Activated CD4-positive, alpha-beta T cell treated with anti-CD3 and anti-CD28 coated beads, Interleukin-2, amount 50 U/mL, for 4 hours (primary cell): ENCODE measurements at places on chromosomes 4 and X.

DNA sequence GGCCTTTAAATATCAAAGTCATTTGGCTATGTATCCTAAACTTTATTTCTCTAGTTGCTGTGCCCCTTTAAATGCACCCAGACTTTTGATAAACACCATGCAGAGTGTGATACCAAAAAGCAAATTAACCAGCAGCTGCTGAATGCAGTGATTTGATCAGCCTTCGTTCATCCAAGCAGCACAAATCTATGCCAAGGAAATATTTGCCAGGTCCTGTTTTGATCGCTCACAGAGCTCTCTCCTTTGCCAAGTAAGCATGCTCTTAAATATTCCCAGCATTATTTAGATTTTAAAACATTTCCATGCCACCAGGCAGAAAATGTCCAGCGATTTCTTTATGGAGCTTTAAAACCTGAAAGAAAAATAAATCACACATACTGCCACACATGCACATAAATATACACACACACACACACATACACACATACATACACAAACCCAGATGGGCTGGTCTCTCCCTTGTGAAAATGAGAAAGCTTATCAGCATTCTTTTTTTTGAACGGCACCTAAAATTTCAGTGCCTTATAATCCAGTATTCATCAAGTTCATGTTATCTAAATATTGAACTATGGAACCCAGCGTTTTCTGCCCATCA, 35.7 kb downstream of the BTC start:
- DNase-seq, result no peak

- no peak for DNase-seq
Measured at GRCh38 chr4:157389741-157390140, 169.2 kb downstream of the GRIA2 start.

DNA sequence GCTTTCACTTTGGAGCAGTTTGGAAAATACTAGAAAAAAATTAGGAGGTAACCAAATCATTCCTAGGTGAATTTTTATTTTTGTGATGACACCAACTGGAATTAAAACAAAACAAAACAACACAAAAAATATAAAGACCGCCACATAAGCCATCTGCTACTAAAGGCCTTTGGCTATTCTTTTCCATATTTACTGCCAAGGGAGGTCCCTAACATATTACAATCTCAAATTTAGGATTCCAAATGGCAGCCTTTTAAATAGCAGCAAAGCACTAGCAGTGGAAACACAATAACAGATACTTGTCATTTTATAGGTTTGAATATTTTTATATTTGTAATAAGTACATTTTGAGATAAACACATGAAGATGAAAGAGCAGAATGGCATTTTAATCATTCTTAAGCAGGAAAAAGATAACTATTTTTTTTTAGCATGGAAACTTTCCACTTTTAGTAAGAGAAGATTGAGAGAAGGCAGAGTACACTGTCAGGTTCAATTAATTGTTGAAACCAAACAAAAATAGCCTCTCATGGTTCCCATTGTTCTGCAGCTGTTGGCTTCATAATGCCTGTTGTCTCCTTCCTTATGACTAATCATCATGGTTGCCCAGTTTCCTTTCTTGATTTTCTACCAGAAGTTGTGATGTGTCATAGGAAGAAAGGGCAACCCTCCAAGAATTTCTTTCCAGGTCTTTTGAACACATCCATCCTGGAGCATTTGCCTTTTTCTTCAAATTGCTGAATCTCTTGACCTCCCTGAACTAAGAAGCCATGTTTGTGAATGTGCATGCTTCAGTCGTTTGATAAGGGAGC, 219.0 kb upstream of the EMCN start:
- no peak for DNase-seq

GRCh38 chrX:129996120-129996519, 13.7 kb downstream of the BCORL1 start:
- DNase-seq, result no peak

GRCh38 chr4:184167576-184167975, 50.1 kb downstream of the ENPP6 start:
- DNase-seq, result no peak

DNA sequence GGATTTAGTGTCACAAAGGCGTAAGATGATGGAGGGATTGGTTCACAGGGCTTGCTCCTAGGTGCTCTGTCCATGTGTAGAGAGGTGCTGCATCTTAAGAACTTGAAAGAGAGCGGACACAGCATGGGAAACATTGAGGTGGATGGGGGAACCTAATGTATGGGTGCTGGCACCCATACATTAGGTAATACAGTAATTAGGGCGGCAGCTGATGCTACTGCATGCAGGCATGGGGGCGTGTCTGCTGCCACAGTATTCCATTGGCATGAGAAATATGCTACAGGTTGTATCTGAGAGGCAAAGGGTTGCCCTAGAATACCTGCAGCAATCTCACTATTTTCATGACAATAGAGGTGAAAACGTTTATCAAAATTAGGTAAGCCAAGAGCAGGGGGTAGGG, 45.8 kb upstream of the UXT start:
- no peak for DNase-seq

DNA sequence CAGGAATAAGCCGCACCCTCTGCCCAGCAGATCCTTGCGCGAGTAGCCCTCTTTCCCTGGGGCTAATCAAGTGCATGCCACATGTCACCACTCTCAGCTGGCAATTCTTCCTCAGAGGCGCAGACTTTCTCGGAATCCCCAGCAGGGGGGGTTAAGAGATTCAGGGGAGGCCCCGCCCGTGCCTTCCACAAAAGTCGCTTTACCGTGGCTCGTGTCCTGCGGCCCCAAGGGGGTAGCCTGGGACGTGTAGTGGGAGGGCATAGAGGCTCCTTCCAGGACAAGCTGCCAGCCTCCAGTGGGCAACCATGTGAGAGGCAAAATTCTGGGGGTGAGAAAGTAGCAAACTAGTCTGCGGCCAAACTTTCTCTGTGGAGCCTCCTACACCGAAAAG, 652 bp downstream of the SRPX start:
- DNase-seq, result no peak

GRCh38 chrX:6732101-6732500, 197.2 kb upstream of the VCX3A start:
- no peak for DNase-seq

DNA sequence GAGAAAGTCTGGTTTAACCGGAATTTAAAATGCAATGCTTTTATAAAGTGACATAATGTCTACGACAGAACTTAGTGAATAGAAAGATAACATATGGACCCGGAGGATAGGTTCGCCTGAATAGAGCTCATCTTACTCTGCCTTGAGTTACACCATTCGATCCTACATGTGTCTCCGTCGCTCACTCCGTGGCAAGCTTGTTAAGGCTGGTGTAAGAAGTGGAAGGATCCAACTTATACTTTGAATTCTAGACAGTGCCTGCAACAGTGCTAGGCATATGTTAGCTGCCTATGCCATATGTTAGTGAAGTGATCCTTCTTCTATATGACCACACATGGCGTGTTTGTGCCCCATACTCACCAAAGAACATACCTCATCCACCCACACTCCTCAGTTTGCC, 50.9 kb downstream of the SEL1L3 start:
- no peak for DNase-seq

- DNase-seq, result no peak
Measured at GRCh38 chr4:1097553-1097952, 15.8 kb downstream of the RNF212 start.

GRCh38 chr4:149738156-149738555, 77.5 kb downstream of the IQCM start:
- DNase-seq, result no peak

DNA sequence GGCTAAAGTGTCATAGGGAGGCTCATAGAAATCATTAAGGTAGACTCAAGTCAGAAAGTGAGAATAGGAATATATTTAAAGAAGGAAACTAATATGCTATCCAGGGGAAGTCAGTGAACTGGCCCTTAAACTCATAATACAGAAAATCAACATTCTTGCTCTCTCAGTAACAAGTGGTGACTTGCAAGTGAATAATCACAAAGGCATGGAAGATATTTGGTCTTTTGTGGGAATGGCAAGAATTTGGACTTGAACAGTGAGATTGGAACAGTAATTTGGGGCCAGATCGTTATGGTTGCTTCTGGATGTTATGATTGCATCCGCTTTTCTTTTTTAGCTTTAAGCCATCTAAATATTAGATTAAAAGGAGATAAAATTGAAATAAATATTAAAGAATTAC, 103.8 kb downstream of the TBC1D19 start:
- DNase-seq, result no peak

DNA sequence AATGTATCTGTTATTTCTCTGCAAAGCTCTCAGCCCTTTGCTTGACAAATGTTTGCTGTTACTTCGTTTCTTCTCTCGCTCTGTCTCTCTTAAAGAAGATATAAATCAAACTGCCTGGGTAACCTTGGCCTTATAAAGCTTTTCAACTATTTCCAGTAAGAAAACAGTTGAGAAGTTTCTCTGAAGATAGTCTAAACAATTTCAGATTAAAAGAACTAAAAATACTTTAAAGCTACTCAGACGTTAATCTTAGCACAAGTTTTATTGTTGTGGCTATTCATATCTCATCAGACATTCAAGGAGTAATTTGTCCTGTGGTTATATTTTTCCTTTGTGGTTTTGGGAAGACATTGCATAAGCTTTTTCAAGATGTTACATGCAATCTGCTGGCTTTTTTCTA, 22.6 kb downstream of the HOPX start:
- no peak for DNase-seq

- no peak for DNase-seq
Measured at GRCh38 chr4:64617800-64618199, 208.6 kb upstream of the TECRL start.

- no peak for DNase-seq
Measured at GRCh38 chr4:23105759-23106370, 413.1 kb downstream of the GBA3 start.

- no peak for DNase-seq
Measured at GRCh38 chr4:141195095-141195707, 25.5 kb upstream of the ZNF330 start.

- DNase-seq, result no peak
Measured at GRCh38 chrX:85215946-85216345, 27.6 kb downstream of the SATL1 start.

GRCh38 chrX:130080791-130081367, 29.4 kb downstream of the ELF4 start:
- DNase-seq, result no peak

GRCh38 chrX:129523079-129523911, at the start of gene SMARCA1:
TSS of gene SMARCA1 (minus strand) at chrX:129523490. CDS start at chrX:129523370, 120 bp downstream.
- DNase-seq, result no peak

GRCh38 chr4:87465739-87466366, 43.5 kb downstream of the NUDT9 start:
- DNase-seq, result no peak

GRCh38 chrX:129654652-129655546, at the start of gene APLN:
TSS of gene APLN (minus strand) at chrX:129654956. CDS start at chrX:129654630, 326 bp downstream.
- no peak for DNase-seq
